WTC11 (cell line): ENCODE measurements at places on chromosomes 12 and 14. TPM values are rescaled to one million over a fixed set of nuclear protein-coding genes. Genes with fewer than 3 reads are reported as not detected.

STAC3 gene
- total RNA-seq = 3.2 to 3.4 TPM (median 3.3 TPM) in 3 replicates

GPRC5D gene
- 0.33 TPM in 1 of 3 replicates, not detected in the others for total RNA-seq

FAM186B gene
- 0.16 to 0.39 TPM (median 0.21 TPM) in 3 replicates for total RNA-seq

DIO2 gene
- total RNA-seq = 0.02 to 0.04 TPM (median 0.02 TPM) in 3 replicates

EFS gene
- total RNA-seq = 35.3 to 47.4 TPM (median 43.5 TPM) in 3 replicates

RAN gene
- total RNA-seq = 1,744 to 1,783 TPM (median 1,745 TPM) in 3 replicates

SIX6 gene
- 0.07 TPM in 1 of 3 replicates, not detected in the others for total RNA-seq

KRT82 gene
- total RNA-seq = not detected in 3 replicates

PLCZ1 gene
- not detected in 3 replicates for total RNA-seq

MIP gene
- not detected in 3 replicates for total RNA-seq
